Fibroblast of upper back skin (primary cell): ENCODE measurements at places on chromosomes 6 and 20.

GRCh38 chr6:11712760-11713159 is 65.8 kb downstream of the ADTRP start:
- DNase-seq, result peak; percentile 32

DNA sequence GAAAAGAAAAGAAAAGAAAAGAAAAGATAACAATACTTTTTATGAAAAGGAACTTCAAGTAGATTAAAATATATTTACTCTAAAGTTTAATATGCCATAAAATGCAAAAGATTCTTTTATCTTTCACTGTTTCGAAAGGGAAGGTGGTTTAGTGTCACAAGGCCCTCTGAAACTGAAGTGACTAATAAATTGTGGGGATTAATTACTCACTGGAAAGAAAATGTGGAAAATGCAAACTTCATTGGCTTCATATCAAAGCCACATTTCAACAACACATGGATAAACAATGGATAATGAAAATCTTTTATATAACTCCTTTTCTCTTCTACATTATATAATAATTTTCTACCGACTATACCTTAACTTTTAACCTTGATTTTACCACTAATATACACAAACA is 320.5 kb upstream of the RSPO3 start:
- peak; percentile 49 for DNase-seq

- no peak for DNase-seq
These were observed 83.0 kb downstream of the BANF2 start for GRCh38 chr20:17782768-17783167.

DNA sequence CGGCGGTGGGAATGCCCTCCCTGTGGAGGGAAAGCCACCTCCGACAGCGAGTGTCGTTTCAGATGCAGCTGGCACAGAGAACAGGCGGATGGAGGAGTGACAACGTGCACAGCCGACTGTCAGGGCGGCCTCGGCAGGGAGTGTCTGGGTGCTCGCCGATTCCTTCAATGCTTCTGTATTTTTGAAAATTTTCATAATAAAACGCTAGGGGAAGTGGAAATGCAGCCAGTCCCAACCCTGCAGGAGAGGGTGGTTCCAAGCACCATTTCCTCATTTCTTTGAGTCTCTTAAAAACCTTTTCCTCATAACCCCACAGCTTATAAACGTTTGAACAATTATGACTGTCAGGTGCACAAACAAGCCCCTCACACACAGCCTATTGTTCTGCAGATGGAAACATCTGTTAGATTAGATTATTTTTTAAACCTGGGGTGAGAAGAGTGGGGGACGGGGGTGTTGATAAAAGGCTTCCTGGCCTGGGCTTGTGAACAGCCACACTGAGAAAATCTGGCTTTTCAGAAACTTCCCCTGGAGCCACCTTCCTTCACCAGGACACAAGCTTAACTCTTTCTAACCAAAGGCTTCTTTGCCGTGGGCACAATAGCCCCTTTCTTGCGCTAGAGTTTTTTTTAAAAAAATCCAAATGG is 228.9 kb downstream of the ANKRD60 start:
- no peak for DNase-seq

DNA sequence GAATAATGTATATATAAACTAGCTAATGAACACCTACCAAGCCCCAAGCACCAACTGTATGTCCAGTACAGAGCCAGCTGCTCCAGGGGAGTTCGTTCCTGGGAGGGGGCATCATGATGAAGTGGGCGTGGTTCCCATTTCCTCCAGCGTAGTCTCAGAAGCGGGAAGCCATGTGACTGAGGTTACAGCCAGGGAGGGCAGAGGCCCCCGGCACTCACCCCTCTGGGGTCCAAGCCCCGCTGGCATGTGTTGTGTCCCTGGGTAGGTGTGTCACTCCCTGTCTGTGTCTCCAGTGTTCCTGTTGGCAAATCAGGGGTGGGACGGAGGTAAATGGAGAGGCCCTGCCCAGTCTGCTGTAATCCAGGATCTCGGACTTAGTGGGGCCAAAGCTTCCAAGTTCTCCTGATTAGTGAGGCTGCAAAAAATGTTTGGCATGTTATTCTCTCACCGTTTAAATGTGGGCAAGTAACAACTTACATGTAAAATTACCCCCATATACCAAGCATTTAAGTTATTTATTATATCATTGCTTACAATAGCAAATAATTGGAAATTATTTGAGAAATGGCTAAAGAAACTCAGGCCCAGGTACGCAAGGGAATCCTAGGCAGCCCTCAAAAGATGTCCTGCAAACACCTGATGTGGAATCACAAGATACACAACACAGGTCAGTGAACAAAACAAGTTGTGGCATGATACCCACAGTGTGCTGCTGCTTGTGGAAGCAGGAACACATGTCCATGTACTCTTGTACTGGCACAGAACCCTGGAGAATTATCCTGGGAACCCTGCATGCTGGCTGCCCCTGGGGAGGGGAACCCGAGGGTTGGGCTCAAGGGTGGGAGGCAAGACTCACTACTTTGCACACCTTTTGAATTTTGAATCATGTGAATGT is 22.2 kb downstream of the FAM110A start:
- DNase-seq, result no peak

DNA sequence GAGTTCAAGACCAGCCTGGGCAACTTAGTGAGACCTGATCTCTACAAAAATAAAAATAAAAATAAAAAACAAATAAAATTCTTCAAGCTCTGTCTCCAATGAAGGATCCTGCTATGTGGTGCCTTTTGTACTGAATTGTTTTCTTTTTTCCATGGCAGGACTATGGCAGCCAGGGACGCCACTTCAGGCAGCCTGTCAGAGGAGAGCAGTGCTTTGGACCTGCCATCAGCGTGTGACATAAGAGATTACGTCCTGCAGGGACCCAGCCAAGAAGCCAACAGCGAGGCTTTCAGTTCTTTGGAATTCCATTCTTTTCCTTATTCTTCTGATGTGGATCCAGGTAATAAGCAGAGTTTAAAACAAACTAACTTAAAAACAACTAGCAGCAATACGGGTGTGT is 22.5 kb downstream of the SHLD1 start:
- no peak for DNase-seq

GRCh38 chr6:30044630-30045029 is 16.4 kb upstream of the POLR1H start:
- peak; percentile 79 for DNase-seq

GRCh38 chr20:2140561-2140960 is 38.9 kb downstream of the STK35 start:
- DNase-seq, result peak; percentile 16

DNA sequence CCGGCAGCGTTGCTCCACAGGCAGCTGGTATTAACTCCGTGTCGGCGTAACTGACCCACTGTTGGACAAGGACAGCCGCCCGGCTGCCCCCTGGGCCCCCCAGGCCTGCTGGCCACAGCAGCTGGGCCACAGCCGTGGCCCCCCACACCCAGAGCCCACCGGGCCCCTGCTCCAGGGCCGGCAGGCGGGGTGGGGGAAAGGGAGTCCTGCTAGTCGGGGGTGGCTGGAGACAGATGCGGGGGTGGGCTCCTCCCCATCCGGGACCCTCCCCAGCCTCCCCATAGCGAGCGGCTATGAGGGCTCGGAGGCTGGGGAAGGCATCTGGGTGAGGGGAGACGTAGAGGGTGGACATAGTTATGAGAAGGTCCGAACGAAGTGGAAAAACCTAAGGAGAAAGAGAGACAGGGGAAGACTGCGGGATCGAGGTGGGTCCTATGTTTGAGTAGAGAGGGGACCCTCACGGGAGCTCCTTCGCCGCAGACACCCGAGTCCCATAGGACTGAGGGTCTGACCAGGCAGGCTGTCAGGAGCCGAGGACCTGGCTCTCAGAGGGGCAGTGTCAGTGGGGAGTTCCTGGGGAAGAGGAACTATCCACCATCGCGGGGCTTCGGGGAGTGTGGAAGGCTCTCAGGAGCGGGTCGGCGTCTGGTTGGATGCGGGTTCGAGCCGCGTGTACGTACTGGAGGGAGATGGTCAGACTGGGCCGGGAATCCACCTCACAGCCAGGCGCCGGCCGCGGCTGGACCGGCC is 511 bp downstream of the VARS1 start:
- no peak for DNase-seq

- DNase-seq, result no peak
These were observed 109.9 kb upstream of the BMP5 start for GRCh38 chr6:55985309-55985708.

DNA sequence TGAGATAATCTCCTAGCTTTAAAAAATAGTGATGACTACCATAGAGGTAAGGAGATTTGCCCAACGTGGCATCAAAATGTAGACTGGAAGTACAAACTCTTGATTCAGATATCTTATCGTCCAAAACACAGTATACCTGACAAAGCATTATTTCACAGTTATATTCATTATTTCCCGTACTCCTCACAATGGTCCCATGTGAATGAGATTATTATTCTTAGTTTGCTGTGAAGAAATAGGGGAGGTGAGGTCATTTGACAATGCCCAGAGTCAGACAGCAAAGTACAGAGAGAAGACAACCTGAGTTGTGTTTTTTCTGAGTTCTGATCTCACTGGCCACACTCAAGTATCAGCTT is 1.2 kb upstream of the TFB1M start:
- DNase-seq, result no peak

DNA sequence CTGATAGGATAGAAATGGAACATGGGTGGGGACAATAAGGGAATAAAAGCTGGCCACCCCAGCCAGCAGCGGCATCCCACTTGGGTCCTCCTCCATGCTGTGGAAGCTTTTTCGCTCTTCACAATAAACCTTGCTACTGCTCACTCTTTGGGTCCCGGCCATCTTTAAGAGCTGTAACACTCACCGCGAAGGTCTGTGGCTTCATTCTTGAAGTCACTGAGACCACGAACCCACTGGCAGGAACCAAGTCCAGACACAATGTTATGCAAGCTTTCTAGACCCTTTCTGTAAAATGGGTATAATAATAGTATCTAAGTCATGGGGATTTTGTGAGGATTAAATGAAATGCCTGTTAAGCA is 48.9 kb upstream of the EZR start:
- no peak for DNase-seq

GRCh38 chr6:168600381-168600780 is 159.4 kb downstream of the SMOC2 start:
- DNase-seq, result no peak

- no peak for DNase-seq
These were observed 92.7 kb downstream of the PHACTR3 start for GRCh38 chr20:59697068-59697467.

- no peak for DNase-seq
These were observed 3.3 kb downstream of the C20orf202 start for GRCh38 chr20:1206366-1207148.

GRCh38 chr6:133854364-133855275 is 34.3 kb upstream of the TCF21 start:
- DNase-seq, result peak; percentile 3

- no peak for DNase-seq
These were observed 56.6 kb upstream of the NKX2-2 start for GRCh38 chr20:21570285-21570992.

- DNase-seq, result no peak
These were observed 9.2 kb downstream of the TMC2 start for GRCh38 chr20:2545594-2545993.

DNA sequence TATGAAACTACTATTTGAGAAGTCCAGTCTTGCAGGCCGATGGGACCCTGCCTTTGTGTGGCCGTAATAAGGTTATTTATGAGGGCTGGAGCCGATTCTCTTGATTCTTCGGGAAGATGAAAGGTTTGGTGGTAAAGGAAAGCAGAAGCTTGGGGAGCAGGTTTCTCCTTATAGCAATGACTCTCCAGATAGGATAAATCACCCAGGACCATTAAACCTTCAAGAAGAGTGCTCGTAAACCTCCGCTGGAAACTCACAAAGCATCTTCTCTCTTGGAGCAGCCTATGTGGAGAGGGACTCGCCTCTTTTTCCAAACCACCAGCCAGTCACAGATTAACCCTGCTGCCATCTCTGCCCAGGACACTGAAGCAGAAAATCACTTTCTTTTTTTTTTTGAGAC is 69.6 kb upstream of the SALL4 start:
- no peak for DNase-seq
